NCI-H82 (cell line): ENCODE measurements at places on chromosomes 2 and 18.

DNA sequence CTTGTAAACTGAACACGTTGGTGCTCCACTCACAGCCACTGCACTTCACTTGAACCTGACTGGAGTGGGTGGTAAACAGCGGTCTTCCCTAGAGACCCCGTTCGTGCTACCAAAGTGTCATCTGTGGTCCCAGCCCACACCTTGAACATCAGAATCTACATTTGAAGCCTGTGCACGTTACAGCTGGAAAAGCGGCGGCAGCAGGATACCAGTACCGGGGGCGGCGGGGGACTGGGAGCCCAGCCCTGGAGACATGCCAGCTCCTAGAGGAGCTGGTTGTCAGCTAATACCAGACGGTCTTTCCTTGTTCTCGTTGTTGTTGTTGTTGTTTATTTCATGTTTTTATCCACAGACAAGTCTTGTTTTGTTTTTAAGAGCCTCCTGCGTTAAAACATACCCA lies 156.7 kb downstream of the WDSUB1 start:
- peak; percentile 66 for DNase-seq

GRCh38 chr2:190344276-190344827 lies 963 bp downstream of the INPP1 start:
- peak; percentile 52 for DNase-seq

- no peak for DNase-seq
These were observed 56.4 kb downstream of the LPIN1 start for GRCh38 chr2:11802782-11803191.

GRCh38 chr2:136257893-136258292 lies 139.9 kb upstream of the CXCR4 start:
- DNase-seq = no peak
